Activated gamma-delta T cell treated with anti-CD3 and anti-CD28 coated beads, Interleukin-2, amount 50 U/mL, for 16 hours (primary cell): ENCODE measurements at places on chromosomes 2 and 18.

DNA sequence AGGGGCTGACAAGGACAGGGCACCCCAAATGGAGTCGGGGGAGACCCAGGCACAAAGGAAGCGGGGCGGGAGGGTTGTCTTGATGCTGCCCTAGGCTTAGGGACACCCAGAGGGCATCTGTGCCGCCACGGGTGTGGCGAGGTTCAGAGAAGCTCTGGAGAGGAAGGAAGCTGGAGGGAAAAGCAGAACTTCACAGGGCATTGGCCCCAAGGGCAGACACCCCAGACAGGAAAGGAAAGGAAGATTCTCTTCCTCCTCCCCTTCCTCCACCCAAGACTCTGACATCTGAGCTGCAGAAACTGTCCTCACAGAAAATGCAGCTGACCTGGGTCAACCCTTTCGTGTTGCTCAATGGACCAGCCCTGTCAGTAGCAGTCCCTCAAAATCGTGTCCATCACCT lies 25.6 kb downstream of the DNMT3A start:
- DNase-seq = no peak

DNA sequence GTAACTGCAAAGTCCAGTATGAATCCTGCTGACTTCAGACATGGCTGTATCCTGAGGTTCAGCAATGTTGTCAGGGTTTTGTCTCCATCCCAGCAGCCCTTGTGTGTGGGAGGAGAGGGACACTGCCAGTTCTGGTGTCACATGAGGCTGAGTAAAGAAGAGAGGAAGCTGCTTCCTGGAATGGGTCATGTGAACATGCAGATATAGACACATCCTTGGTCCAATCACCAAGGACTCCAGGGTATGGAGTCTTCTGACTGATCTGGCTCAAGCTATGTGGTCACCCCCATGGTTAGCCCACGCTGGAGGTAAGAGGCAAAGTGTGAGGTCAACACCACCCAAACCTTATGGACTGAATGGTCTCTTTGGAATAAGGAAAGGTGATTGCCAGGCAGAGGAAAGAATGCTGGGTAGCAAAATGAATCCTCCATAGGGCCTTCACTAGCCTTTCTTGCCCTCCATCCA lies 134.4 kb upstream of the SLC1A4 start:
- no peak for DNase-seq

DNA sequence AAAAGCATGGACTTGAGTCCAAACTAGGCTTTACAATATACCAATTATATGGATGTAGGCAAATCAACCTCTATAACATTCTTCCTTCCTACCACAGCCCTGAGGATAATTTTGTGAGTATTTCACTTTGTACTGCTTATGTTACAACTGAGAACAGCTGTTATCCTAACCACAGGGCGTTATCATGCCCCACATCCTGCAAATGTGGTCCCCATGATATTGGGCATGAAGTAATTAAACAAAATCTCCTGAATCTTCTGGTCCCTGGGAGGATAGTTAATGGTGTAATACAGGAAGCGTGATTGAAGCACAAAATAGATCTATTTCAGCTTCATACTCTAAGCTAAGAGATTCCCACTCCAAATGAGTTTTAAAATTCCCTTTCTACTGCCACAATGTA lies 223.6 kb downstream of the CDH20 start:
- no peak for DNase-seq

GRCh38 chr2:220336771-220337170 lies 709.3 kb downstream of the SLC4A3 start:
- no peak for DNase-seq

DNA sequence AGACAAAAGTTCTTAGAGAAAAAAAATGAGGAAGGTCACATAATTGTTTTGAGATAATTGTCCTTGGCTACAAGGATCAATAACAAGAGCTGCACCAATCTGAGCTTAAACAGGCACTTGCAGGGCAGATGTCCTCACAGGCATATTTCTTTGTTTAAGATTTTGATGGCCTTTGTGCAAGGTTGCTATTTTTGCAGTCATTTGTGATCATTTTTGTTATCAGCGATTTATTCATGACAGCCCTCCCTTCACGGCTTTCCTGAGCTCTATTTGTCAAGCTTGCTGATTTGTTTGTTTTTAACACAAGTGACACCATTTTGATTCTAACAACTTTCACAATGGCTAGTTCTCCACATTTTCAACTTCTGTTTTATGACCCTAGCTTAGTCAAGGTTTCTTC lies 418.6 kb upstream of the REG3G start:
- DNase-seq = no peak

DNA sequence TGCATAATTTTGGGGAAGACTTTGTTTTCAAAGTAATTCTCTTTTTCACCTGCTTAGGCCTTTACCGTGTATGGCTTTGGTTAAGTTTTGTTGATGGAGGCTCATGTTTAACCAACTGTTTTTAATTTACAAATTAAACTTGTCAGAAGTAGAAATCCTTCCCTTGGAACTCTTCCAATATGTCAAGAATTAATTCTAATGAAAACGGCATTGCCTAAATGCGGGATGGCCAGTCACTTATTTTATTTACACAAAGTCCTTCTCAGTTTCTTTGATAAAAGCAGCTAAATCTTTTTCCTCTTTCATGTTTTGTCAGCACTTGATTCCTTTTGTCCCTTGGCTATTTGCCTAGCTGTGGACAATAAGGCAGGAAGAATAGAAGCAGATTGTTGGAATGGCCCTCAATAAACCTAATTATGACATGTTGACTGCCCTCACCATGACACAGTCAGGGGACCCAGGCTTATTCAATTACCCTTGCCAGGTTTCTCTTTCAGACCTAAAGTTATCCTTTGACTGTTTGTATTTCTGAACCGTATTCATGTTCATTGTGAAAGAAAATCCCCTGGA lies 26.3 kb downstream of the PAX3 start:
- no peak for DNase-seq

GRCh38 chr2:95332036-95332435 lies 34.9 kb downstream of the KCNIP3 start:
- no peak for DNase-seq

- no peak for DNase-seq
Observed at GRCh38 chr2:189521699-189522434, 58.7 kb downstream of the SLC40A1 start.
